Central memory CD4-positive, alpha-beta T cell (primary cell): ENCODE measurements at places on chromosomes 2 and 18.

DNA sequence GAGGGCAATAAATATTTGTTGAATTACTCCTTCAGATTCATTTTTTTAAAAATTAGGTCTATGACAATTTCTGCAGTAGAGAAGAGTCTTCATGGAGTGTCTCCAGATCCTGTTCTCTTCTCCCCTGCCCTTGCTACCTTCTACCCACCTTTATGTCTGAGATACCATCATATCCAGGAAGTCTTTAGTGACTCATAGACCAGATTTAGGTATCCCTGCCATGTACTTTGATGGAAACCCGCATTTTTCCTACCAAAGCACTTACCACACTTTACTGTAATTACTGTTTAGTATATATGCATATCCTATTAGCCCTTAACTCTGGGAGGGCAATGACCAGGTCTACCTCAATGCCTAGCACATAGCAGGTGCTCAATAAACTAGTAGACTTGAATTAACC, 11.6 kb downstream of the ZNF397 start:
- DNase-seq, result no peak

DNA sequence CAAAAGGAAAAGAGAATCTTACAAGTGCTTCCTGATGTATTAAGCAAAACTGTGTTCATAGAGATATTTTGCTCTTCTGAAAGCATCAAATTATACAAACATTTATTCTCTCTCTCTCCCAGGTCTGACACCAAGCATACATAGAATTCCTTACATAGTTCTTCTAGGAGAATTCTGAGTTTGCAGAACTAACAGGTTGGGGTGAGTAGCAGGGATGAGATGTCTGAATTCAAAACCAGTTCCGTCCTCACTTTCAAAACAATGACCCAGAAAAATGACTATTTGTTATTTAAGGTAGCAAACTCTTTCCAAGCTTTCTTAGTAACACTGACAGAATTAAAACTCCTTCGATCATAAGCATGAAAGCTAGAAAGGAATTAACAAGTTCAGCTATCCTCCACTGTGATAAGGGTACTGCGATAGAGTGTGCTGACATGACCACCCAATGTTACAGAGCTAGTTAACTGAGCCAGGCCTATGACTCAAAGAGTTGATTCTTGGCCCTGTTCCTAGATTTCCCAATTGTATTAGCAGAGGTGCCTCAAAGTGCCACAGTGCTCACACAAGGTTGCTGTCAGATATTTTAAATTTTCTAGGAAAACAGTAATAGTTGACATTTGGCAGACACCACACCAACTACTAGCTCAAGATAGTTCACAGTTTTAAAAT, 85.8 kb upstream of the SETBP1 start:
- DNase-seq, result no peak

DNA sequence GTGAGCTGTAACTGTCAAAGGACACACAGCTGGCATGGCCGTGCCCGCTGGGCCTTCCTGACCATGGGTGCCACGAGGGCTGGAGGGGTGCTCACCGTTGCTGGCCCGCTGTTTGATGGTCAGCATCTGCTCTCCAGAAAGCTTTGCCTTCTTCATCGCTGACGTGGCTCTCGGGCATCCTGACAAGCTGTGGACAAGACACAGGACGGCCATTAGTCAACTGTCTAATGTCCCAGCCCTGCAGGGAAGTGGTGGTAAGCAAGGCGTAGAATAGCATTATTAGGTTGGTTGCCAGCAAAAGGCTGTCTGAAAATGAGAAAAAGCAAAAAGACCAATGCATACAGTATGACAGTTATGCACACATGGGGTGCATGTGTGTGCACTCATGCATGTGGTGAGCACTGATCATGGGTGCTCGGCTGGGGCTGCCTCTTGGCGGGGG, 64.7 kb upstream of the PXDN start:
- DNase-seq, result no peak

- DNase-seq, result no peak
Measured at GRCh38 chr18:70377317-70377799, 88.5 kb downstream of the SOCS6 start.

DNA sequence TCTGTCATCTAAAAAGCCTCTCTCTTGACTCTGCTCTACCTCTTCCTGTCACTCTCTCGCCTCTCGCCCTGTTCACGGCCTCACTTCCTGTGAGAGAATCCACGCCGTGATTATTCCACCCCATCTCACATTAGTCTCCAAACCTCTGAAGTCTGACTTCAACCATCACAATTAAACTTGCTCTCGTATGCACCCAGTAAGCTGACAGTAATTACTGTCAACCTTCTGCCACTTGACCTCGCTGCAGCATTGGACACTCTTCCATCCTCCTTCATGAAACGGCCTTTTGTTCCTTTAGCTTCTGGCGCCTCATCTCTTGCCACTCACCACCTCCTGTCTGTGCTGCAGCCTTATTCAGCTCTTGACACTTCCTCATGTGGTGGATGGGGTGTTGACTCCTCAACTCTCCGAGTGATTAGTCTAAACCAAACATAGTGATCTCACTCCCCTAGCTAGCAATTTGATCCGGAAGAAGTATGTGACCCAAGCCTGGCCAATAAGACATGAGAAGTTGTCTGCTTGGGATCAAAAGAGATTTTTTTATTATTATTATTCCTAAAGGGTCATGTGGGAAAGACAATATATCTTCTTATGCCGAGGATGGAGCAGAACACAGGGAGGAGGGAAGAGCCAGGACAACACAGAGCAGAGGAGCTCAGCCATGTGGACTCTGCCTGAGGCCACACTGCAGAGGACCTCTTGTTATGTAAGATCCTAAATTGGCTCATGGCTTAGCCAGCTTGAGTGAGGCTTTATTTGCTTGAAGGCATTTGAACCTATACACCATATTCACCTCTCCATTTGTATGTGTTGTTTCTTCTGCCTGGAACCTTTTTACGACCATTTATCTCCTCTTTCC, 38.4 kb upstream of the MYO1B start:
- DNase-seq, result peak; percentile 38

DNA sequence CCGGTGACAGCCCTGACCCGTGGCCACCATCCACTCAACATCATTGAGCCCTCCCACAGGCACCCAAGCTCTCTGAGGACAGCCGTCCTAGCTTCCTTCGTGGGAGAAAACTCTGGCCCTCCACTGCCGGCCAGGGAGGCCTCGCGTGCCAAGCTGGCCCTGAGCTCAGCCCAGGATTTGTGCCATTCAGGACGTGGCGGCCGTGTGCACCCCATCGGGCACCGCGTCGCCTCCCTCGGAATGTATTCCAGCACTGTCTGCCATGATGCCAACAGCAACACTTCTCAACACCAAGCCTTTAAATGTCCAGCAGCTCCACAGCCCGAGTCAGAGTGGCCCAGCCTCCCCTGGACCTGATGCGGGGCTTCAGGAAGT, 35.7 kb downstream of the ZNF516 start:
- no peak for DNase-seq

- no peak for DNase-seq
Measured at GRCh38 chr18:13613591-13614501, 112.5 kb downstream of the FAM210A start.

DNA sequence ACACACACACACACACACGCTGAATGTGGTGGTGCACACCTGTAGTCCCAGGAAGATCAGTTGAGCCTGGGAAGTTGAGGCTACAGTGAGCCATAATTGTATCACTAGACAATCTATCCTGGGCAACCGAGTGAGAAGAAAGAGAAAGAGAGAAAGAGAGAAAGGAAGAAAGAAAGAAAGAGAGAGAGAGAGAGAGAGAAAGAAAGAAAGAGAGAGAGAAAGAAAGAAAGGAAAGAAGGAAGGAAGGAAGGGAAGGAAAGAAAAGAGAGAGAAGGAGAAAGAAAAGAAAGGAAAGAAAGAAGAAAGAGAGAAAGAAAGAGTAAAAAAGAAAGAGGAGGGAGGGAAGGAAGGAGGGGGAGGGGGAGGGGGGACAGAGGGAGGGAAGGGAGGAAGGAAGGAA, 150.0 kb upstream of the MAP3K20 start:
- DNase-seq, result no peak
